ENCODE measurements at places on chromosomes 3 and 15.

DNA sequence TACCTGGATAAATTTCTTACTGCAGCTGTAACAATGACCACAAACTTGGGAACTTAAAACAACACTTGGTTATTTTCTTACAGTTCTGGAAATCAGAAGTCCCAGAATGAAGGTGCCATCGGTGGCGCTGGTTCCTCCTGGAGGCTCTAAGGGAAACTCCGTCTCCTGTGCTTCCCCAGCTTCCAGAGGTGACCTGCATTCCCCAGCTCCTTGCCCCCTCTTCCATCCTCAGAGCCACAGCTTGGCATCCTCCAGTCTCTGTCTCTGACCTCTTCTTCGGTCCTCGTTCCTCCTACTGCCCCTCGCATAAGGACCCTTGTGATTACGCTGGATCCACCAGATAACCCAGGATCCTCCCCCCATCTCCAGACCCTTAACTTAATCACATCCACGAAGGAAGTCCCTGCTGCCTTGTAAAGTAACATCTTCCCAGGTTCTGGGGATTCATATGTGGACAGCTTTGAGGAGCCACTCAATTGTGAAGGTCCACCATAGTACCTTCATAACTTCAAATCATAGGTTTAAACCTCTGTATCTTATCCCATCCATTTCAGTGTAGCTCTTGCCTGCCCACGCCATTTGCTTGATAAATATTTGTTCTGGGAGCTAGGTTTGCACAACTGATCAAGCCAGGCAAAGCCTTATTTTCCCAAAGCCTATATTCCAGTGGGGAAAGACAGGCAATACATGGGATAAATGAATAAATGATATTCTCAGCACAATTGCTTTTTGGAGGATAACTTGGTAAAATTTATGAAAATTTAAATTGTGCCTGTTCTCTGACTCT, 34.8 kb downstream of the KLF15 start:
- no peak for DNase-seq

GRCh38 chr3:179452176-179452564, 900 bp upstream of the GNB4 start:
- DNase-seq = peak; percentile 65

DNA sequence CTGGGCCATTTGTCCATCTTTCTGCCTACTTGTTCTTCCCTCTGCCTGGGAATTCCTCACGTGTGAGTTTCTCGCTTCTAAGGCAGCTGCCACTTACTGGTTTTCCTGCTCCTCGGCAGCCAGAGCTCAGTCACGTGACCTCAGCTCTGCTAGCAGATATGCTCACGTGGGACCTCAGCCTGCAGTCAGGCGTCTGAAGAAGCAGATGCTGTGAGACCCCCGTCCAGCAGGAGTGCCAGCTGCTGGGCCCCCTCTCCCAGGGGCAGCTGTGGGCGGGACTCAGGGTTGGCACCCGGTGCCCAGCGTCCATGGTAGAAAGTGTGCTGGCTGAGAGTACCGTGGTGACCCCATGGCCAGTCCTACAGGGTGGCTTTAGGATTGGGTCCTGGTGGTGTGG, 161.3 kb upstream of the TLE3 start:
- peak; percentile 53 for DNase-seq

DNA sequence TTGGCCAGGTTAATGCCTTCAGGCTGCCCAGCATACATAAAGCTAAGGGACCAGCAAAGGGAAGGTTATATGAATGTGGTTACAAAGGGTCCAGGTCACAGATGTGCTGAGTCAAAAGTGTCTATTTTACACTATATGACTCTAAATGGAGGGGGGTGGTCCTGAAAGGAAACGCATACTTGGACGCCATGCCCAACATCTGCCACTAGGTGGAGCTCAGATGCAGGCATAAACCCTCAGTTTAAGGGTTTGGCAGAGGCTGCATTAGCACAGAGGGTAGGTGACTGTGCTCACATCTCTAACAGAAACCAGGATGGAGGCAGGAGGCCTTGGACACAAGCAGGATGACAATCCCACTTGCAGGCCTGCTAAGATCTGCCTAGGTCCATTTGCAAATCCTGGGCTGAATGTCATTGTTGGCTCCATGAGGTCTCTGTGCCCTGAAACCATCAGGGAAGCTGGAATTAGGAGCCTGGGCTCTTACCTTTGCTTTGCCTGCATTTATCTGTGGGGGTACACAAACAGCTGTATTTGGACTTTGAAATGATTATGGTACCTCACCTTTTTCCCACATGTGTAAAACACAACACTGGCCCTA, 55.8 kb downstream of the ZNF621 start:
- DNase-seq = peak; percentile 25

Data from fibroblast of skin of left biceps (primary cell).